ENCODE measurements at places on chromosomes 12 and 14. TPM values are rescaled to one million over a fixed set of nuclear protein-coding genes. Genes with fewer than 3 reads are reported as not detected.

DNA sequence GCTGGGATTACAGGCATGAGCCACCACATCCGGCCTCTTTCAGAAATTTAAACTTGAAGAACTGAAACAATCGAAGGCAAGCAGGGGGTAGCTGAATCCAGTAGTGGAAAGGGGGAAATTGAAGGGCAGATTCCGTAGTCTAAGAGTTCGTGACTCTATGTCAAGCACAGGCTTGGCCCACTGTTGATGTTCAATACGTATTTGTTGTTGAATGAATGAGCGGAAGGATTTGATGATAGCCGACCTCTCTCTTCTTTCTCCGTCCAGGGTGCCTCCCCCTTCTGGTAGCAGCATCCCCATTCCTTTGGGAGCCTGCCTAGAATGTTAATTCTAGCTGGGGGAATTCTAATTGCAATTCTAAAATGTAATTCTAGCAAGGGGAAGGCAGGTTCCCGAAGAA is 59.8 kb upstream of the MED13L start:
- H3K27ac ChIP-seq = no peak overlapping the region
- H3K36me3 ChIP-seq = no peaks in the 10 kb centered on the region
- no peaks in the 10 kb centered on the region for H3K27me3 ChIP-seq
- H3K4me1 ChIP-seq = peaks cover 7% of the 10 kb centered on the region
- H3K4me3 ChIP-seq = no peak overlapping the region
- DNase-seq = no peak

ACOT6 gene
- not detected for total RNA-seq

GRCh38 chr12:31966558-31967205 is 7.5 kb downstream of the RESF1 start:
- peaks cover 17% of the 10 kb centered on the region for H3K36me3 ChIP-seq
- H3K4me1 ChIP-seq = peaks cover 3% of the 10 kb centered on the region
- no peak for DNase-seq
- H3K27ac ChIP-seq = no peak overlapping the region
- H3K27me3 ChIP-seq = no peaks in the 10 kb centered on the region
- H3K4me3 ChIP-seq = no peak overlapping the region

DNA sequence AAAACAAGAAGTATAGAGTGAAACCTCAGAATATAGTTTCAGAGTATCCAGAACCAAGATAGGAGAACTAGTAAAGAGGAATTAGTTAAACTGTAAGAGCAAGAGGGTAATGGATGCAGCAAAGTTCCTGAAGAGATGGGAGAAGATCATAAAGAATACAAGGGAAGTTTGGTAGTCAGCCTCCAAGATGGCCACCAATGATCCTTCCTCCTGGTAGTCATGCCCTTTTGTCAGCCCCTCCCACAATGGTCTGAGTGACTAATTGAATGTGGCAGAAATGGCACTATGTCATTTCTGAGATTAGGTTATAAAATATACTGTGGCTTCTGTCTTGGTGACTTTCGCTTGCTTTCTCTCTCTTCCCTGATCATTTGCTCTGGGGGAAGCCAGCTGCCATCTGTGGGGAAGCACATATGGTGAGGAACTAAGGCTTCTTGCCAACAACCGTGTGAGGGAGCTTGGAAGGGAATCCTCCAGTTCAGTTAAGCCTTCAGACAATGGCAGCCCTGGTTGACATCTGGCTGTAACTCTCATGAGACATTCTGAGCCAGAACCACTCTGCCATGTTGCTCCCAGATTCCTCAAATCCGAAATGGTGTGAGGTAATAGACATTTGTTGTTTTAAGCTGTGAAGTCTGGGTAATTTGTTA is 55.3 kb upstream of the AMN1 start:
- H3K27ac ChIP-seq = no peak overlapping the region
- H3K36me3 ChIP-seq = no peaks in the 10 kb centered on the region
- H3K4me3 ChIP-seq = no peak overlapping the region
- DNase-seq = no peak
- no peaks in the 10 kb centered on the region for H3K4me1 ChIP-seq

LTB4R gene
- 2.7 TPM for total RNA-seq

DNA sequence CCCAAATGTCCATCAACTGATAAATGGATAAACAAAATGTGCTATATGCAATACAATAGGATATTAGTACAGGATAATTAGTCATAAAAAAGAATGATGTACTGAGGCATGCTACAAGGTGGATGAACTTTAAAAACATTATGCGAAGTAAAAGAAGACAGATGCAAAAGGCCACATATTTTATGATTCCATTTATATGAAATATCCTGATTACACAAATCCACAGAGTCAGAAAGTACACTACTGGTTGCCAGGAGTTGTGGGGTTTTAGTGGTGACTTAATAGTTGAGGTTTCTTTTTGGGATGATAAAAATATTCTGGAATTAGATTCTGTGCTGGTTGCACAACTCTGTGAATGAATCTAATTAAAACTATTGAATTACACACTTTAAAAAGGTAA is 12.6 kb downstream of the TRIM9 start:
- no peak for DNase-seq
- H3K27ac ChIP-seq = no peak overlapping the region
- peaks cover 3% of the 10 kb centered on the region for H3K4me1 ChIP-seq
- peaks cover 3% of the 10 kb centered on the region for H3K36me3 ChIP-seq

DNA sequence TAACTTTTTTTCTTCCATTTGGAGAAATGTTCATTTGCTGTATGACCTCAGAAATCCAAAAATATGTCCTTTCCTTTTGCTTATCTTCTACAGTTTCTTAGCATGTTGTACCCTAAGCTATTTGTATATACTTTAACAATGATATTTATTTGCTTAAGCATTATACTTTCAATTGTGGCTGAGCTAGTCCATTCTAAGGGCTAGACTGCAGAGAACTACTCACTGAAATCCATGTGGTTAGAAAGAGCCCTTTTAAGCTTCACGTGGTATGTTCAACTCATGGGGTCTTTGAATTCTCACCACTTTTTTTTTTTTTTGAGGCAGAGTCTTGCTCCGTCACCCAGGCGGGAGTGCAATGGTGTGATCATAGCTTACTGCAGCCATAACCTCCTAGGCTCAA is 122.5 kb downstream of the HMGA2 start:
- no peak for DNase-seq
- H3K27me3 ChIP-seq = no peaks in the 10 kb centered on the region
- H3K4me1 ChIP-seq = peaks cover 9% of the 10 kb centered on the region
- H3K27ac ChIP-seq = no peak overlapping the region

FAM90A1 gene
- total RNA-seq = not detected

DNA sequence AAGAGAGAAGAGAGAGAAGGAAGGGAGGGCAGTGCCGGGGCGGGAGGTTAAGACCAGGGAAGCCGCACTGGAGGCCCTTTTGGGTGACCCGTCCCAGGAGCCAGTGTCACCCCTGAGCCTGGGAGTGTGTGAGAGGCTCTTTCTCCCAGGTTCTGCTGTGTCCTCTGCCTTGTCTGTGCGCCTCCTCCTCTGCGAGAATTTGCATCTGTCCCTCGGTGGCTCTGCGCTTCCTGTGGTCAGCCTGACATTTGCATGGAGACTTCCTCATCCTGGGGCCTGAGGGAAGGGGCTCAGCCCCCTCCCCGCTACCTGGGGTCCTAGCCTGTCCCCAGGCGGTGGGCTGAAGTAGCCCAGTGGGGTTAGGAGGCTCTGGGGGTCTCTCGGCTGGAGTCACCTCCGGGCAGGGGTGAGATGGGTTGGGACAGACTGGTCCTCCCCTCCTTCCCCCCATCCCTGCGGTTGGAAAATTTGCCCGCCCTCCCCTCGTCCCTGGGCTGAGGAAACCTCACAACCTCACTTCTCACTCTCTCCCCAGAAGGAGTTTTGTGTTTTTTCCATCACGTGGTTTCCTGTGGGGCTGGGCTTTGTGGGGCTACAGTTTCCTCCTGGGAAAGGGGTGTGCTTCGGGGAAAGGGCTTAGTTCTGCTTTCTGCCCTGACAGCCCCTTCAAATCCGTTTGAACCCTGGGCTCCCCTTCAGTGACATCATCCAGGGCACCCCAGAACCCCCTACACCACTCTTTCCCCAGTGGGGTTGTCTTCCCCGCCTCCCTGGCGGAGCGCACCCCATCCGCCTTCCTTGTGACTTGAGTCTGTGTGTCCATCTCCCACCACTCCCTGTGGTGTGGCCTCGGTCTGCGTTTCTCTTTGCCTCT is 2.5 kb downstream of the PTPN6 start:
- no peak overlapping the region for H3K4me3 ChIP-seq
- H3K27me3 ChIP-seq = no peaks in the 10 kb centered on the region
- peaks cover 16% of the 10 kb centered on the region for H3K36me3 ChIP-seq
- peaks cover 23% of the 10 kb centered on the region for H3K4me1 ChIP-seq

DNA sequence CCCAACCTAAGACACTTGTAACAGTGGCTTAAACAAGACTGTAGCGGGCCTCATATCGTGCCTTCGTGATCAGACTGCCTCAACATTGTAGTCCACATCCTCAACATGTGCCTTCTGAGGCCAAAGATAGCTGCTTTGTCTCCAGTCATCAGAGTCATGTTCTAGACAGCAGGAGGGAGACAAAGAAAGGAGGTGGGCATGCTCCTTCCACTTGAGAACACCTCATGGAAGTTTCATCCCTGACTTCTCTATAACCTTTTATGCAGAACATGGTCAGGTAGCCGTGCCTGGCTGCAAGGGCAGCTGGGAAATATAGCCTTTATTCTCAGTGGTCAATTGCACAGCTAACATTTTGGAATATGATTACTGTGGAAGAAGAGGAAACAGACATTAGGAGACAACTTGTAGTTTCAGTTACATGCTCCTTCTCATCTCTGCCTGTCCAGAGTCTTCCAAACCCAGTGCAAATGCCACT is 25.3 kb upstream of the DHRS2 start:
- H3K36me3 ChIP-seq = no peaks in the 10 kb centered on the region
- no peak overlapping the region for H3K27ac ChIP-seq
- H3K27me3 ChIP-seq = no peaks in the 10 kb centered on the region
- no peaks in the 10 kb centered on the region for H3K4me1 ChIP-seq

KLRC2 gene
- total RNA-seq = 29.0 TPM

DNA sequence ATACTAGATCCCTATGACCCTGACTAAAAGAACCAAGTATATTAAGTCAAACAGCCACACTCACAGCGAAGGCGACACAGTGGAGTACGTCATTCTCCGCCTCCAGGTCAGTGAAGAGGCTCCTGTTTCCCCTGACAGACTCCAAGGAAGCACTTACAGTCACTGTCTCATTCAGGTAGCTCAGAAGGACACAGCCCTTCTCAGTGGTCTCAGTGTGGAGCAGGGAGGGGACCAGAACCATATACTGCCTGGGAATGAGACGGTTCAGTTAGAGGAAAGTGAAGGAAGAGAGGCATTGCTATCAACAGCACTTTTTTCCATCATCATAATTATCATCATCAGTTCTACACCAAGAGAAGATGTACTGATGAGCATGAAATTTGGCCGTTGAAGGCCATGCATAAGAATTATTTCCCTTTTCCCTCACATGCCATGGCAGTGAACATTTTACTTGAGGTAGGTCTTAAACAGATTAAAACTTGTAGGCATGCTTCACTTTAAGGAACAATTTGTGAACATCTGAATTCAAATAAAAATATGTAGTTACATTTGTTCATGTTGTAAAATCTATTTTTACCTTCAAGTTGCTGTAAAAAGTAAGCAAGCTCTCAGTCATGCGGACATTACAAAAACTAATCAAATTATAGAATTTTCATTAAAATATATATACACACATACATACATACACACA is 2.3 kb downstream of the A2M start:
- H3K4me3 ChIP-seq = peak overlapping the region; percentile 2
- no peak for DNase-seq
- no peaks in the 10 kb centered on the region for H3K4me1 ChIP-seq
- H3K27me3 ChIP-seq = no peaks in the 10 kb centered on the region
- no peaks in the 10 kb centered on the region for H3K36me3 ChIP-seq

DNA sequence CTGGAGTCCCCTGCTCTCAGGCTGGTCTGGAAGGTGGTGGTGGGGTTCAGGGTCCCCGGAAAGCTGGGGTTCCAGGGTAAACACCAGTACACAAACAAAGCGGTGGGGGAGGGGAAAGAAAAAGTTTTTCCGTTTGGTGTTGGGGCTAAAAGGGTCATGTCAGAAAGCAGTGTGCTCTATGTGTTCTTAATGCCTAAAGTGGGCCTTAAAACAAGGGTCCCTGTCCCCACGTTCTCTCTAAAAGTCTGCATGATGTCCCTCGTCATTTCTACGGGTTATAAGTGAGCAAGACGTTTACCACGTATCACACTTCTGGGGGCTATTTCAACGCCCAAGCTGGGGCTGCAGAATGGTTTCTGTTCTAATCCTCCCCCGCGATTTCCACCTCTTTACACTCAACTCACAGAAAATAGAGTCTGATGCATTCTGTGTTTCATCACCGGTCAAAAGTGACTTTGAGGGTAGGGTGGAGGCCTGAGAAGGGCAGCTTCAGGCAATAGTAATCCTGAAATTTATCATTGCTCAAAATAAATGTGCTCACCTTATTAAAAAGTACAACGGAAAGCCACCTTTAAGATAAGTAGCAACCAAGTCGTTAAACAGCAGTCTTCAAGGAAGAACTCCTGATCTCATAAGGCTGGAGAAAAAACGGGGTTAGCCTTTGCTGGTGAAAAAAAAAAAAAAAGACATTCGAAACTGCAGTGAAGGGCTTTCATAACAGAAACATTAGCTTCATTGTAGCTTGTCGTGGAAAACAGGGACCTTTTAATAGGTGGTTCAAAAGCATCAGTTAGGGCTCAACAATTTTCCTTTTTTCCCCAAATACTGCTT is 63.9 kb upstream of the PTGR2 start:
- no peaks in the 10 kb centered on the region for H3K36me3 ChIP-seq
- H3K4me3 ChIP-seq = peak overlapping the region; percentile 78
- peaks cover 57% of the 10 kb centered on the region for H3K4me1 ChIP-seq
- peaks cover 14% of the 10 kb centered on the region for H3K27me3 ChIP-seq
- no peak for DNase-seq

PSMA6 gene
- 167 TPM for total RNA-seq

GRCh38 chr14:35558680-35559079 is 24.7 kb downstream of the INSM2 start:
- no peaks in the 10 kb centered on the region for H3K36me3 ChIP-seq
- DNase-seq = peak; percentile 90
- no peaks in the 10 kb centered on the region for H3K4me1 ChIP-seq
- no peak overlapping the region for H3K4me3 ChIP-seq
- H3K27me3 ChIP-seq = no peaks in the 10 kb centered on the region

DNA sequence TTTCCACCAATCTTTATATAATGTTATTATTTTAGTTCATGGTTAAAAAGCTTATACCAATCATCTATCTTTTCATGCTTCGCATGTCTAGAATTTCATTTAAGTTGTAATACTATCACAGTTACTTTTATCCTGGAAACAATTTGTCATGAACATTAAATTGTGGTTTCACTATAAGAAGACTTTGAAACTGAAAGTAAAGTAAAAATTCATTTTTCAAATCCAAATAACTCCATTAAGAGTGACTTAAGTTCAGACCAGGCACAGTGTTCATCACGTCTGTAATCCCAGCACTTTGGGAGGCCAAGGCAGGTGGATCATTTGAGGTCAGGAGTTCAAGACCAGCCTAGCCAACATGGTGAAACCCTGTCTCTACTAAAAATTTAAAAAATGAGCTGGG is 12.4 kb downstream of the ESR2 start:
- no peaks in the 10 kb centered on the region for H3K4me1 ChIP-seq
- no peak for DNase-seq
- no peaks in the 10 kb centered on the region for H3K27me3 ChIP-seq
- H3K4me3 ChIP-seq = no peak overlapping the region

STX2 gene
- total RNA-seq = 41.4 TPM

GRCh38 chr14:72974661-72975060 is 48.4 kb downstream of the DCAF4 start:
- H3K4me1 ChIP-seq = no peaks in the 10 kb centered on the region
- no peak overlapping the region for H3K4me3 ChIP-seq
- no peak overlapping the region for H3K27ac ChIP-seq
- H3K27me3 ChIP-seq = no peaks in the 10 kb centered on the region
- H3K36me3 ChIP-seq = peaks cover 74% of the 10 kb centered on the region
- no peak for DNase-seq

VSIG10 gene
- total RNA-seq = 22.5 TPM

KRT6A gene
- total RNA-seq = not detected

CD69 gene
- total RNA-seq = 9.6 TPM

NAA30 gene
- total RNA-seq = 48.3 TPM

CCDC177 gene
- 2.0 TPM for total RNA-seq

Data from spinal cord (tissue), 10 donors.